ENCODE measurements at places on chromosomes 4 and X.

DNA sequence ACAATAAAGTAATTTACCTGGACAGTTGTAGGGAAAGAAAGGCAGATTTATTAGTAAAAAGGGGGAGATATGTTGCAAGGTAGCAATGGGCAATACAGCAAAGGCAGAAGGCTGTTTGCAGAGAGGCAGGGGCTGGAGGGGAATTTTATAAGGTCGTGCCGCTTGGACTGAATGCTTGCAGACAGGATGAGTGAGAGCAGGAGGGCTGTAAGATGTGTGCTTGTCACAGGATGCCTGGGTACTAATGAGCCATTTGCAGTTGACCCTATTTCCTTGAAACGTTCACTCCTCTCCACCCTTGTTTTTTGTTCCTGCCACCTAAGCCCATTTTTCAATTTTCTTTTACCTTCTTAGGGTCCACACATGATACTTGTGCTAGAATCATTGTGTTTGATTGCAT lies 214.7 kb downstream of the TRAM1L1 start:
- DNase-seq = no peak

DNA sequence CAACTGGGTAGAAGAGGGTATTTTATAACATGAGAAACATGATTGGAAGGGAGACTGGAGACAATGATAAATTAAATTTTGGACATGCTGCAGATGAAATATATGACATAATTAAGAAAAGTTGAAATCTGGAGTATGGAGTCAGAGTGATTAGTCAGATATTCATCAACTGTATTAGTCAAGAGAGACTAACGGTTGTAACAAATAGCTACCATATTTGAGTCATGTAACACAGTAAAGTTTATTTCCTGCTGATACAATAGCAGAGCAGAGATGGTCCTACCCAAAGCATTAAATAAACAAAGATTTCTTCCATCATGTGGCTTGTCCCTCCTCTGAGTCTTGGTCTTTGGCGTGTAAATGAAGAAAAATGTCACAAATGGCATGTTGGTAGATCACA lies 321.3 kb downstream of the GALNTL6 start:
- no peak for DNase-seq

DNA sequence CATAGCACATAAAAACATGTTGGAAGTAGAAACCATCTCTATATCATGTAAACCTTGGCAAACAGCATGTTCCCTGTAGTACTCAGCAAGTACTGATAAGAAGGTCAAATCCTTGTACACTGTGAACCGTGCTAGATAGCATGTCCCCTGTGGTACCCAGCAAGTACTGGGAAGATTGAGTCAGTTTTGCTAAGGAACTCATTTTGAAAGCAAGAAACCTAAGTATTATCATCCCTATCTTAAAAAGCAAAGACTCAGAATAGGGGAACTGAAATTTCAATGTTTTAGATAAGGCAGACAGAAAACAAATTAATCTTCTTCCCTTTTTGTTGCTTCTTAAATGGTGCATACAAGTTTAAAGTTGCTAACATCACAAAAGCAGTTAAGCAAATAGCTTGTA lies 180.2 kb downstream of the RBM46 start:
- DNase-seq = no peak

DNA sequence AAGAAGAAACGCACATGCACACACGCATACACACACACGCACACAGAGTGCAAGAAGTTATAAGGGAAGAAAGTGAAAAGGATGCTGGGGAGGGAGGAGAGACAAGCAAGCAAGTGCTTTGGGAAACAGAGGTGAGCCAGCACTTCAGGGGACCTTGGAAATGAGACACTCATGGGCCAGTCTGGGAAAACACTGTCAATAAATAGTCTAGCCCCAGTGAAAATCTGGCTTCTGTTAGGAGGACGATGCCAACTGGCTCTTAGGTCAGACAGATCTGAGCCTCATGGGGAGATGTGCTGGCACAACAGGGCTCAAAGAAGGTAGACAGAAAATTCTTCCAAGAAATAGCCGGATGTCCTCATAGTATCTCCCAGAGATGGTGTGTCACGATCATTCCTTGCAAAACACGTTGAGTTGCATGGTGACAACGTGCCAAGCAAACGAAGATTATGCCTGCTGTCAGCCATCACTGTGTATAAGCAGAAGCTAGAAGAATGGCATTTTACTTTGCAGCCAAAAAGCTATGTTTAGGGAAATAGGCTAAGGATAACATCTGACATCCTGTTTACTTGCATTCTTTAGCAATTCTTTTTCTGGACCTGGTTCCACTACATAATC lies 557 bp upstream of the ARHGEF6 start:
- DNase-seq = no peak

DNA sequence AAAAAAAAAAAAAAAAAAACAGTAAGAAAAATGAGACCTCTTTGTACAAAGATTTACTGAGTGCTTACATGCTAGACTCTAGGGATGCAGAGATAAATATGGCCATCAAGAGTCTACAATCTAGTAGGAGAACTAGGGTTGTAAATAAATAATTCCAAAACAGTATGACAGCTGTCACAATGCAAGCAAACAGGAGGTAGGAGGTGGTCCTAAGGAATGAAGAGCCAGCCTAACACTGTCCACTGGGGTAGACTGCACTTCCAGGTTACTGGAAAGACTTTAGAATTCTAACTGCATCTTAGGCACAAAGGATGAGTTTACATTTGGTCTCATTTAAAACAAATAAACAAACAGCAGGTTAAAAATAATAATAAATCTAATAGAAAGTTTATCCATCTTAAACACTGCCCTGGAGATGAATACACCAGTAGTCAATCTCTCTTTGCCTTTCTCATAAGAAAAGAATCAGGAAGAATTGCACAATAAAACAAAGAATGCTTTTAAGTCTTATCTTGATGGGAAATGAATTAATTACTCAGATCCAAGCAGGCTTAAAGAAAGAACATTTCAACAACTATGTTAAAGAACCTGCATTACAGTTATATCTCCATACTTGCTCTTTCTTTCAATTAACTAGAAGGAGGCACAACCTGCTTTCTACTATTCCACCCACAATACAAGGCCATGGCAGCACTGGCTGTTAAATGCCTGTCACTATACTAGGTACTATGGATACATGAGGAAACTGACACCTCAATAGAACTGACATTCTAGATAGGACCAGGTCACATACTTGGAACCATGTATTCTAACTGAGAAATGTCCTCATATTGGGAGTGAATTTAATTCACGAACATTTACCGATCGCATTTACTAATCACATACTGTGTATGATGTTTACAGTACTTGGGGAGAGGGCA lies 12.7 kb downstream of the ADGRA3 start:
- DNase-seq = no peak

- DNase-seq = no peak
Measured at GRCh38 chrX:22629105-22629725, 356.5 kb downstream of the CBLL2 start.

All from stimulated activated CD4-positive, alpha-beta T cell treated with anti-CD3 and anti-CD28 coated beads, Interleukin-2, amount 100 ng/mL, for 48 hours (primary cell).